Stimulated activated CD8-positive, alpha-beta memory T cell treated with anti-CD3 and anti-CD28 coated beads, Interleukin-2, amount 100 ng/mL, for 1 hour (primary cell): ENCODE measurements at places on chromosomes 3 and 15.

- no peak for DNase-seq
These were observed 82.1 kb downstream of the SMAD6 start for GRCh38 chr15:66784174-66784573.

GRCh38 chr15:77862651-77863104, 214.8 kb downstream of the TBC1D2B start:
- DNase-seq, result no peak

- no peak for DNase-seq
These were observed 11.3 kb upstream of the TRAK1 start for GRCh38 chr3:42079701-42080452.

- no peak for DNase-seq
These were observed 97.9 kb upstream of the C3orf80 start for GRCh38 chr3:160127308-160127707.
